MV-4-11 (cell line): ENCODE measurements at places on chromosomes 11 and 22.
A peak's percentile ranks its signal among the peaks of the same experiment; 100 is the strongest.

DNA sequence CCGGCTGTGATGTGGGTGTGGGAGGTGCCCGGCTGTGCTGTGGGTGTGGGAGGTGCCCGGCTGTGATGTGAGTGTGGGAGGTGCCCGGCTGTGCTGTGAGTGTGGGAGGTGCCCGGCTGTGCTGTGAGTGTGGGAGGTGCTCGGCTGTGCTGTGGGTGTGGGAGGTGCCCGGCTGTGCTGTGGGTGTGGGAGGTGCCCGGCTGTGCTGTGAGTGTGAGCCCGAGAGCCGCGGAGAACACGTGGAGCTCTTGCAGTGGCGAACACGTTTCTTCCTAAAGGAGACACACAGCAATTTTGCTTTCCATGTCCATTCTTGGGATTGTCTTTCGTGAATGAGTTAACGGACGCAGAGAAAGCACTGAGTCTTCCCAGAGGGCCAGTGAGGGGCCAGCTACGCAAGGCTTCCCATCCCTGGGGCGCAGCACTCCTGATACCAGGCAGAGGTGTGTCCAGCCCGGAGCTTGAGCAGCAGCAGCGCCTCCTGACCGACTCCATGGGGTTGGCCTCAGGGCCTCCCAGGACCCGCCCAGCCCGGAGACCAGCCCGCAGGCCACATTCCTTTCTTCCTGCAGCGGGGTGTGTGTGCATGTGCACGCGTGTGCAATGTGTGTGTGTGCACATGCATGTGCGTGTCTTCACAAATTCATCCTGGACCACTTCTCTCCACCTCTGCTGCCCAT is 245.0 kb upstream of the B3GAT1 start:
- no peak for DNase-seq

DNA sequence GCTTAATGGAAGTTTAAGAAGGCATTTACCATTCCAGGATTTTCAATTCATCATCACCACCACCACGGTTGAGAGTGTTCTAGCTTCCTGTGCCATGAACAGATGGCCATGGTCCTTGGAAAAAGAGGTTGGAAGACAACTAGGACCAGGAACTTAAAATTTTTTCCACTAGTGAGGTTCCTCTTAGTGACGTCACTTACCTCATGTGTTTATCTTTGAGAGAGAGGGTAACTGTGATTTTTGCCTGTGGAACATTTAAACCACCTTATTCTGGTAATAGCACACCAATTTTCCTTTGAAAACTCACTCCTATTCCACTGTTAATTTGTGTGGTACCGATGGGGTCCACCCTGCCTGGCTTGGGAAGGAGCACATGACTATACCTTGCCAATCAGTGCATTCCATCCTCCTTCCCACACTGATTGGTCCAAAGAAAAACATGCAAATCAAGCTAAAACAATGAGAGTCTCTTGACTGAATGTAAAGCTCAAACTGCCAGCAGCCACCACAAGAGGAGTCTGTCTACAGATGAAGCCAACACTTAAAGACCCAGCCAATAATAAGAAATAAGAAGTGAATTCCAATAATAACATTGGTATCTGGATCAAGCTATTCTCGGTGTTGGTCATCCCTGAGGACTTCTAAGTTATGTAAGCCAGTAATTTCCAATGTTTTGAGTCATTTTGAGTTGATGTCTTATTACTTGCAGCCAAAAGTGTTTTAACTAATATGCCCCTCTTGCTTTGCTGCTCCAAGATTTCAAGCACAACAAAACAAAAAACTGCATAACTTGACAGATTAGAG is 111.8 kb downstream of the MPPED2 start:
- DNase-seq = no peak

- DNase-seq = no peak
Observed at GRCh38 chr11:122559734-122560382, 95.7 kb upstream of the UBASH3B start.

GRCh38 chr11:11272254-11272653 is 80.8 kb downstream of the CSNK2A3 start:
- DNase-seq = no peak

DNA sequence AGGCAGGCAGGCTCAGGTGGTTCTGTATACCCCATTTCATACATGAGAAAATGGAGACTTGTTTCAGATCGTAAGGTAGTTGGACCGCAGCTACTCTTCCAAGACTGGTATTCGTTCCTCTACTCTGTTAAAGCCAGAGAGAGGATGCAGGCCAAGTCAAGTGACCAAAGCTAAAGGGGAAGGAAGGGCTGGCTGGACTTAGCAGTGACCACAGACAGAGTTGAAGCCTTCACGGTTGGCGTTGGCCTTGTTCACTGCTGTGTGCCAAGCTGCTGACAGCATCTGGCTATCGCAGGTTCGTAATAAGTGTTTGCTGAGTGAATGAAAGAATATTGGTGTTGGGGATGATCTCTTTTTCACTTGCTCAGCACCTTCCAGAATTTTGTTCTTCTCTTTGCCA is 64.2 kb downstream of the PTPRJ start:
- DNase-seq = peak; percentile 47

DNA sequence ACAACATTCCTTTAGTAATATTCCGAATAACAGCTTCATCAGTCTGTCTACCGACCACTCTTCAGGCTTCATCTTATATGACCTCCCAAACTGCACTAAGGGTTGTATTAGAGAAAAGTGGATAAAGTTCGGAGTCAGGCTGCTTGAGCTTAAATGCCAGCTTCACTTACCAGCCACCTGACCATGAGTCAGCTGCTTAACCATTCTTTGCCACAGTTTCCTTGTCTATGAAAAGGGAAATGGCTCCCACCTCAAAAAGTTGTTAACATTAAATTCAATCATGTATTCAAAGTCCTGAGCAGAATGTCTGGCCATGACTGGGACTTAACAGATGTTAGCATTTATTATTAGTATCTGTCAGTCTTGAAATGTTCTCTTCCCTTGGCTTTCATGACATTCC is 20.9 kb downstream of the LIMK2 start:
- DNase-seq = peak; percentile 55

- no peak for DNase-seq
Observed at GRCh38 chr22:49303061-49303735, 524.5 kb downstream of the BRD1 start.

- DNase-seq = no peak
Observed at GRCh38 chr11:115572551-115572950, 68.3 kb upstream of the CADM1 start.

GRCh38 chr11:36631774-36632173 is 33.7 kb upstream of the RAG2 start:
- no peak for DNase-seq

GRCh38 chr11:65493367-65494176 is 5.3 kb upstream of the MALAT1 start:
- no peak for DNase-seq

- no peak for DNase-seq
Observed at GRCh38 chr11:134664447-134665187, 252.6 kb upstream of the B3GAT1 start.

DNA sequence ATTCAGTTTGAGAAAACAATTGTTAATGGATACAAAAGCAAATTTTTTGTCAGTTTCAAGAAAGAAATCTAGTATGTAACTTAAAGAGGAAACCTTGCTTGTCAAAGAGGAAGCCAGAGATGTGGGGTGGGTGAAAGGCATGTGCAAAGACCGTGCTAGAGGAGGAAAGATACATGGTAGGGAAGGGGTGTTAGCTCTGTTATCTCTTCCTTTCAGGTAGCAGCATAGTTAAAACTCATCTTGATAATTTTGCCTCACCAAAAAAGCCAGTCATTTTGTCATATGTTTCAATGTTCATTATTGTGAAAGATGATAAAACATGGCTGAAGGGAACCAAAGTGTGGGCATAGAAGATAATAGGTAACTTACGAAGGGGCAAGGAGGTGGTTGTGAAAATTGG is 2.6 kb upstream of the MS4A2 start:
- no peak for DNase-seq

DNA sequence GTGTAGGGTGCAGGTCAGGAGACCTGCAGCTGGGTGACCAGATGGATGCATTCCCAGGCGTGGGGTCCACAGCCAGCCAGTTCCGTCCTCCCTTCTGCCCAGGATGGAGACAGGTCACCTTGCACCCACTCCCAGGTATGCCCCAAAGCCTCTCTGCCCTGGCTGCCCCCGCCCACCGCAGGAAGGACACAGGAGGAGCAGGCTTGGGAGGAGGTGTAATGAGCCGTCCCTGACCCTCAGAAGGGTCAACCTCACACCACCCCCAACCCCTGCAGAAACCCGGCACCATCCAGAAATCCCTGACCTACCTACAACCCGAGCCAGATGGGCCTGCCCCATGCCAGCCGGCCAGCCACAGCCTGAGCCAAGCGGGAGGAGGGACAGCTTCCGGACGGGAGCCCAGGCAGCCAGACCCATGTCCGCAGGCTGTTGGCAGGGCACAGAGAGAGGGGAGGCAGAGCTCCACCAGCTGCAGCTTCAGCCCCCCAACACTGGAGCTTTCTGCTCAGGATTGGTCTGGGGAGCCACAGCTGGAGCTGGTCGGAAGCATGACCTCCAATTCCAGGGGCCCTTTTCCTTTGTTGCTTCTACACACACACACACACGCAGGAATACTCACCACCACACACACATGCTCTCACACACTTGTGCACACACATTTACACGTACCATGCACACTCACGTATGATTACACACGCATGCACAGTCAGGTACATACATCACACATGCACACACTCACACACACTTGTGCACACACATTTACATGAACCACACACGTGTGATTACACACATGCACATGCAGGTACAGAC is 5.3 kb downstream of the IFITM10 start:
- DNase-seq = no peak

DNA sequence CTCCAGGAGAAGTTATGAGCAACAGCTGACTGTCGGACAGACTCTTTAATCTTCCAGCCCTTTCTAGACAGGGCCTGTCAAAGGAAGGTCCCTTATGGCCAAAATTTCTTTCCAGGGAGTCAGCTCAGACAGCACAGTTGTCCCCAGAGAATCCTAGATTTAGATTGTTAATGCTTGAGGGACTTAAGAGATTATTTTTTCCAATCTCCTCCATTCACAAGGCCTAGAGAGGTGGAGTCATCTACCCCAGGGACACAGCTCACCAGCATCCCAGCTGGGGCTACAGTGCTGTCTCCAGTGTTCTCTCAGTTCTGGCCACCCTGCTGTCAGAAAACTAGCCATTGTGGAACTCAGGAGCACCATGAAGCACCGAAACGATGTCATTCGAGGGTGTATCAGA is 7.8 kb downstream of the DSCAML1 start:
- DNase-seq = no peak

DNA sequence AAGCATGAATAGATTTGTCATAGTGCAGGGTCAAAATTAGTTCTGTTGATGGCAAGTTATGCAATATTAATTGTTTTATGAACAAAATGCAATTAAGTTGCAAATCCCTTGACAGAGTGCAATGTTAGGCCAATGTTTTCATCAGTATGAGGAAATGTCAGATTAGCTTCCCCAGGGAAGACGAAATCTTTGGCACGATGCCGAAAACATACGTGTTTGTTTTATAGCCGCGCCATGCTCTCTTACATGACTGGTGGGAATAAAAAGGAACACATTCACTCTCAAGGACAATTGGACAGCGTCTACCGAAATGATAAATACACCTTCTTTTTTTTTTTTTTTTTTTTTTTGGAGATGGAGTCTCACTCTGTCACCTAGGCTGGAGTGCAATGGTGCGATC is 27.0 kb downstream of the MFNG start:
- DNase-seq = no peak

- no peak for DNase-seq
Observed at GRCh38 chr11:13294178-13294577, 16.6 kb downstream of the BMAL1 start.

GRCh38 chr11:125348674-125349309 is 147.3 kb downstream of the FEZ1 start:
- DNase-seq = no peak

- no peak for DNase-seq
Observed at GRCh38 chr11:130483124-130483523, 34.7 kb downstream of the ADAMTS15 start.

DNA sequence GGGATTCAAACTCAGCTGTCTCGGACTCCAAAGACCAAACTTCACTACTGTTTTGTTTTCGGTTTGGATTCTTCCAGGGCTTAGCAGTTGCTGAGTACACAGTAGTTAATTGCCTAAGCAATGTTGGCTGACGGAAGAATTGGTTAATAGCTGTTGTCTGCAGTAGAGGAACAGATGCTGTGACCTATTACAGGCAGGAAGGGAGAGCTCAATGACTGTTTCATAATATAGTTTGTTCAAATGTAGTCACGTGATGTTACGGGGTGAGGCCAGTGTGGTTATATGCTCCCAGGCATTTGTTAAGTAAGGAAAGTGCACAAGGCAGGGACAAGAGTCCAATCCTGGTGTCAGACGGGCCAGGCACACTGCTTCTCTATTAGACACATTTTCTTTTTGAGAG is 222.6 kb upstream of the CCDC90B start:
- DNase-seq = peak; percentile 74

- no peak for DNase-seq
Observed at GRCh38 chr11:125957618-125958332, 11.9 kb downstream of the VSIG10L2 start.

DNA sequence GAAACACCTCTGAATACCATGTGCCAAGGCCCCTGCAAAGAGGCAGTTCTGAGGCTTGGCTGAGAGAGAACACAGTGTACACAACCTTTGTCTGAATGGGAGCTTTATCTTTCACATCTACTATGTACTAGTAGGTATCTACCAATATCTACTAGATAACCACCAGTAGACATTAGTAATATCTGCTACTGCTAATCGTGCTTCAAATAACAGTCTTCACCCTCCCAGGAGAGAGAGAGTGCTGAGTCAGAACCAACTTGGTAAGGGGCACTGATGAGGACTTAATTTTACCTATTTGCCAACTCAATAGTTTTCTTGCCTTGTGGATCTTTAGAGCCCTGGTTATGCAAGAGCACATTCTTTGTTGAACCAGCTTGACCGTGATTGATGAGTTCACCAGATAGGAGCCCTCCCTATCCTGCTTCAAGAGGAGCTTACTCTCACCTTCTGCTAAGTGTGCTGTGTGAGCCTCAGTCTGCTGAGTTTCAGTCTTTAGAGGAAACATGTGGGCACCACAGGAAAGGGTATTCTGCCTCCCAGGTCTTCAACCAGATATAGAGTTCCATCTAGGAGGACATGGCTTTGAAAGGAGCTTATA is 967.5 kb downstream of the NTM start:
- no peak for DNase-seq

DNA sequence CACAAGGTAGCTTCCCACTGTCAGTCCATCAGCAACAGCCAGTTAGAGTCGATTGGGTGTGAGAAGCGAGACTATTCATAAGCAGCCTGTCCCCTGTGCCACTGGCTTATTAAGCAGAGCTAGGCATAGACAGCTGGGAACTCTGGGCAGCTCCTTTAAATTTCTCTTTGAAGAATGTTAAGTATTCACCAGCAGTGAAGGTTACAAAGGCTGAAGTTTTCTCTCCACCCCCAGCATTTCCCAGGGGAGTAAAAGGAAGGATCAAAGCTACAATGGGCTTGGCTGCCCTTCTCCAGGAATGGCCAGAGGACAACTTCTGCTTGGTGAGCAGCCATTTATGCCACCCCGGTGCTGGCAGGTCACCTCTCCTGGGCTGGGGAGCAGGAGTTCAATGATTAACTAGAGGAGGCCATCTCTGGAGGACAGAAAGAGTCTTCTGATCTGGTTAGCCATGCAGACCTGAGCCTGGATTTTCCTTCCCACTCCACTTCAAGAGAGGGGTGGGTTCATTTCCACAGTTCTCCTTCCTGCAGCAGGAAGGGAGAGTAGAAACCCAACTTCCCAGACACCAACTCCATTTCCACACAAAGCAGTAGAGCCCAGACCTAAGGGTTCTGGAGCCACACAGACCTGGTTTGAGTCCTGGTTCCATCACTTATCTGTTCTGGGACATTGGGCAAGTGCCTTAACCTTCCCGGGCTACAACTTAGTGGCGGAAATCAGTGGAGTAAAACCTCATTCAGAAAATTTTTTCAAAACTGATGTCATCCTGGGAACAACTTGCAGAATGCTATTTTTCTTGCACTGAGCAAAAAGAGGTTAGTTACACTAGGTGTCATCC is 22.6 kb downstream of the POU2AF3 start:
- no peak for DNase-seq
